ENCODE measurements at places on chromosomes 5 and 9. TPM values are rescaled to one million over a fixed set of nuclear protein-coding genes. Genes with fewer than 3 reads are reported as not detected.

The GLRA1 gene
- total RNA-seq, result not detected

The SAPCD2 gene
- total RNA-seq, result 1.0 TPM

The F2RL2 gene
- under 0.01 TPM for total RNA-seq

The RNF183 gene
- not detected for total RNA-seq

The CATSPER3 gene
- total RNA-seq, result 0.52 TPM

The DNAJC21 gene
- 14.6 TPM for total RNA-seq
